H1 (cell line): ENCODE measurements at places on chromosomes 16 and 17. TPM values are rescaled to one million over a fixed set of nuclear protein-coding genes. Genes with fewer than 3 reads are reported as not detected.

AMZ2 gene
- total RNA-seq, result 66.4 and 71.0 TPM in 2 replicates

- no peaks in the 10 kb centered on the region for H3K4me1 ChIP-seq
- no peak overlapping the region for H3K27ac ChIP-seq
- DNase-seq, result no peak
- no peak overlapping the region for H3K4me3 ChIP-seq
- no peaks in the 10 kb centered on the region for H3K27me3 ChIP-seq
Observed at GRCh38 chr16:9393591-9393990, 302.1 kb downstream of the HAPSTR1 start.

DNA sequence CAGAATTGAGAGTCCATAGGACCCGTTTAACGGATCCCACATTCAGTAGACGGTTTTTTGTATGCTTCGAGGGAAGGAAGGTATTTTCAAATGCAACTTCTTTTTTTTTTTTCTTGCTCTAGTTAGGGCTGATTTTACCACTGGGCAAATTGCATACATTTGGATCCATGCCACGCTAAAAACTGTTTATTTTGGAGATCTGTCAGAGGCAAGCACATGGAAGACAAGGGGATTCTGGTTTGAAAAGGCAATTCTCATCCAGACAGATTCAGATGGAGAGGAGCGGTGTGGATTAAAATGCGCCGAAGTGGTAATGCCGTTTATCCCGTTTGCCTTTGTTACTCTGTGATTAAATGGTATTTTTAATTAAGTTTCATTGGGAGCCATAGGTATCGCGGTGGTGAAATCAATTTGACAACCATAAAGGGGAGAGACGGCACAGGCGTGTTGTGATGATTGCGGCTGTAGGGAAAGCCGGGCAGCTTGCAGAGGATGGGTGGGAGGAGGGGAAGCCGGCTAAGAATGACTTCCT lies 170.4 kb downstream of the IRX3 start:
- DNase-seq, result no peak
- H3K4me1 ChIP-seq, result no peaks in the 10 kb centered on the region; the same call in 1 of the 2 replicates
- H3K27ac ChIP-seq, result no peak overlapping the region

CCL8 gene
- total RNA-seq, result not detected in 2 replicates

- H3K36me3 ChIP-seq, result no peaks in the 10 kb centered on the region
- no peak overlapping the region for H3K27ac ChIP-seq
- H3K4me1 ChIP-seq, result peaks cover 7% of the 10 kb centered on the region
- DNase-seq, result peak; percentile 51
- no peaks in the 10 kb centered on the region for H3K27me3 ChIP-seq
Observed at GRCh38 chr16:48053418-48053745, 102.4 kb downstream of the ABCC12 start.

DNA sequence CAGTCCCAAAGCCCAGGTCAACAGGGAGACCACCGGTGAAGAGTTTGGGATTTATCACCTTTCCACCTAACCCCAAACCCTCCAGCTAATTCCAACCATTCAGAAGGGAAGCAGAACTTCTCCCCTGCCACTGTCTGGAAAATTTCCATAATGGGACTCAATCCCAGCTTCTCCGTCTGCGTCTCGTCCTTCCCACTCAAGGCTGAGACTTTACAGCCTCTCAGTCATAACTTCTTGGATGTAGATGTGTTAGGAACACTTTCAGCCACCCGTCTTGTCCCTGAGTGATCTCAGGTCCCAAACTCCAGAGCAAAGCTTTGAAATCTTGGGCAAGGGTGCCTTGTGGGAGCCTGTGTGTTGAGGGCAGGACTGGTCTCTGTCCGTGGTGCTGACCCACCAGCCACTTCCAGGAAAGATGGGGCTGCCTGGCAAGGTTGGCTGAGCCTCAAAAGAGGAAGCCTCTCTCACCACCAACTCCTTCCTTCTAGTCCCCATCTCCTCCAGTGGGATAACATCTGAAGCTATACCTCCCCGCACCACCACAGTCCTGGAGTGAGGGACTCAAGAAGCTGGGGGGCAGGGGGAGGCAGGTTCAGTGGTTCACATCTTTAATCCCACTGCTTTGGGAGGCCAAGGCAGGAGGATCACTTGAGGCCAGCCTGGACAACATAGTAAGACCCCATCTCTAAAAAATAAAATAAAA lies 9.3 kb downstream of the GAS2L2 start:
- H3K4me3 ChIP-seq, result no peak overlapping the region
- peaks cover 39% of the 10 kb centered on the region for H3K27me3 ChIP-seq
- DNase-seq, result no peak
- H3K27ac ChIP-seq, result no peak overlapping the region
- no peaks in the 10 kb centered on the region for H3K36me3 ChIP-seq
- peaks cover 9% of the 10 kb centered on the region; the same call in 1 of the 2 replicates for H3K4me1 ChIP-seq

- no peak overlapping the region for H3K27ac ChIP-seq
- no peaks in the 10 kb centered on the region for H3K4me1 ChIP-seq
- no peak for DNase-seq
- no peaks in the 10 kb centered on the region for H3K36me3 ChIP-seq
- H3K27me3 ChIP-seq, result no peaks in the 10 kb centered on the region
Observed at GRCh38 chr17:41658846-41659245, 29.8 kb upstream of the EIF1 start.

GRCh38 chr17:27904534-27905446 lies 11.6 kb upstream of the LYRM9 start:
- H3K27ac ChIP-seq, result no peak overlapping the region
- no peaks in the 10 kb centered on the region for H3K36me3 ChIP-seq
- no peak overlapping the region for H3K4me3 ChIP-seq
- no peaks in the 10 kb centered on the region for H3K27me3 ChIP-seq

DNA sequence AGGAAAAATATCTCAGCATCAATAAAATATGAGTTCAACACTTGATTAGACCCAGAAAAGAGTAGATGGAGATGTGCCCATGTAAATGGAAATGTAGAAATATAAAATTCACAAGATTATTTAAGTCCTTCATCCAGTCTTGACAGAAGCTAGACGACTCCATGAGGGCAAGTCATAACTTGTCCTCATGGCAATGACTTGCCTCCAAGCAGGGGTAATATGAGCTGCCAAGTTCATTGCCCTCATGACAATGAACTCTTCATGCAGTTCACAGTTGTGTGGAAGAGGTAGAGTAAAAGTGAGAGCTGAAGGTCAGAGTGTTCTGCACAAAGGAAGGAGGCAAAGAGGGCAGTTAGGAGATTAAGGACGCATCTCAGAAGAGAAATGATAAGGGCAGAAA lies 22.3 kb downstream of the CDH11 start:
- no peak for DNase-seq
- no peak overlapping the region for H3K4me3 ChIP-seq
- no peak overlapping the region for H3K27ac ChIP-seq
- no peaks in the 10 kb centered on the region for H3K36me3 ChIP-seq

- no peak overlapping the region for H3K27ac ChIP-seq
- H3K36me3 ChIP-seq, result no peaks in the 10 kb centered on the region
- H3K27me3 ChIP-seq, result no peaks in the 10 kb centered on the region
- no peak overlapping the region for H3K4me3 ChIP-seq
Observed at GRCh38 chr17:8791910-8792270, 7.3 kb downstream of the MFSD6L start.

- peaks cover 10% of the 10 kb centered on the region; the same call in 1 of the 2 replicates for H3K4me1 ChIP-seq
- no peaks in the 10 kb centered on the region for H3K27me3 ChIP-seq
- DNase-seq, result no peak
- no peaks in the 10 kb centered on the region for H3K36me3 ChIP-seq
- H3K27ac ChIP-seq, result no peak overlapping the region
Observed at GRCh38 chr17:66944351-66945146, 20.0 kb upstream of the CACNG4 start.

IRX5 gene
- 0.48 and 0.90 TPM in 2 replicates for total RNA-seq

DNA sequence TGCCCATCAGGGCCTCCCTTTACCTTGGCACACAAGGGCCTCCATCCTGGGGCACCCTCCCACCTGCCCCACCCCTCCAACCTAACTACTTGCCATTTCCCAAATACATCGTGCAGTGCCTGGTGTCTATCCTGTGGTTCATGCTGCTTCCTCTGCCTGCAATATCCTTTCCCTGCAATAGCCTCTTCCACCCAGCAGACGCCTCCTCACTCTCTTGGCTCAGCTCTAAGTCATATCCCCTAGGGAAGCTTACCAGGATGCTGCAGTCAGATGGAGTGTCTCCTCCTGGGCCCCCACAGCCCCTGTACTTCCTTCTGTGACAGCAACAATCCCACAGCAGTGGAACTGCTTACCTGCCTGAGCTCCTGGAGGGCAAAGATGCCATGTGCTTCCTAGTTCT lies 36.7 kb downstream of the CCDC182 start:
- H3K4me3 ChIP-seq, result no peak overlapping the region
- H3K27ac ChIP-seq, result no peak overlapping the region
- no peaks in the 10 kb centered on the region for H3K27me3 ChIP-seq

DNA sequence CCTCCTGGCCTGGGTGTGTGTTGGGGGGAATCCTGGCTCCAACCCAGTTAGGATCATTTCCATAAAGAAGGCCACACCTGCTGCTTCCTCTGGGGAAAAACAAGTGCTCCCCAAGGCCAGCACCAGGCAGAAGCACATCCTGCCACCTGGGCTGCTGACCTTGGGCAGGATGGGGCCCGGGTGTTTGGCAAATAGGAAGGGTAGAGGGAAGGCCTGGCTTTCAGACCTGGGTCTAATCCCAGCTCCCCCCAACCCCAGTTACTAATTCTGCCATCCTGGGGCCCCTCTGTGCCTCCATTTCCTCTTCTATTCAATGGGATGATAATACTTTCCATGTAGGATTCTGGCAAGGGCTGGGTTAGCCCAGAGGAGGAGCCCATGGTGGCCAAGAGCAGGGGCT lies 3.0 kb upstream of the NLRC5 start:
- H3K4me1 ChIP-seq, result peaks cover 2% of the 10 kb centered on the region; the same call in 1 of the 2 replicates
- no peaks in the 10 kb centered on the region for H3K27me3 ChIP-seq
- no peak for DNase-seq
- H3K4me3 ChIP-seq, result no peak overlapping the region

CBX8 gene
- 1.5 and 2.1 TPM in 2 replicates for total RNA-seq

GRCh38 chr16:69191136-69191535 lies 4.2 kb downstream of the SNTB2 start:
- H3K4me3 ChIP-seq, result no peak overlapping the region
- DNase-seq, result no peak
- H3K27ac ChIP-seq, result no peak overlapping the region

GRCh38 chr17:21843951-21844590 lies 151.7 kb downstream of the KCNJ18 start:
- H3K27ac ChIP-seq, result no peak overlapping the region
- no peak overlapping the region for H3K4me3 ChIP-seq
- H3K27me3 ChIP-seq, result no peaks in the 10 kb centered on the region
- no peaks in the 10 kb centered on the region for H3K36me3 ChIP-seq
- DNase-seq, result no peak

SDK2 gene
- 3.6 and 3.9 TPM in 2 replicates for total RNA-seq

DNA sequence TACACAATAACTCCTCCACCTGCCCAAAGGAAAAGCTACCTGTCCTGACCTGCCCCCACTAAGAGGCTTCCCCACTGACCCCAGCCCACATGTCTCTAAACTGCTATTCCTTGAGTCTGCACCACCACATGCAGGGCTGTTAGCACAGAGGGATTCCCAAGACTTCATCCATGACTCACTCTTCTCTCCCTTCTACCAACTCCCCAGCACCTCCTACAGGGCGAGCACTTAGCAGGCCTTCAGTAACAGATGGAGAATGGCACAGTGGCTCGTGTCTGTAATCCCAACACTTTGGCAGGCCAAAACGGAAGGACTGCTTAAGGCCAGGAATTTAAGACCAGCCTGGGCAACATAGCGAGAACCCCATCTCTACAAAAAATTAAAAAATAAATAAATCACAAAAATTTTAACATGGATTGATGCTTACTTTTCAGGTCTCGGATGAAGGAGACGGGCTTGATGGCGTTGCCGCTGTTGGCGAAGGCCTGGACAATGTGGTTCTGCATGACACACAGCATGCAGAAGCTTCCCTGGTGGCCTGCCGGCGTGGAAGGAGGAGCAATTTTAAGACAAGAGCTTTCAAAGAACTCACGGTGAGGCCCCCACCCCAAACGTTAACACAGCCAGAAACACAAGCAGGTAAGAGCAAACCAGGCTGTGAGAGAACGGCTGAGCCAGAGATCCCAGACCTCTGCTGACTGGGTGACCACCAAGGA lies 12.0 kb downstream of the USP36 start:
- no peak overlapping the region for H3K27ac ChIP-seq
- H3K4me3 ChIP-seq, result no peak overlapping the region
- DNase-seq, result no peak
- H3K27me3 ChIP-seq, result no peaks in the 10 kb centered on the region
- no peaks in the 10 kb centered on the region for H3K4me1 ChIP-seq

DNA sequence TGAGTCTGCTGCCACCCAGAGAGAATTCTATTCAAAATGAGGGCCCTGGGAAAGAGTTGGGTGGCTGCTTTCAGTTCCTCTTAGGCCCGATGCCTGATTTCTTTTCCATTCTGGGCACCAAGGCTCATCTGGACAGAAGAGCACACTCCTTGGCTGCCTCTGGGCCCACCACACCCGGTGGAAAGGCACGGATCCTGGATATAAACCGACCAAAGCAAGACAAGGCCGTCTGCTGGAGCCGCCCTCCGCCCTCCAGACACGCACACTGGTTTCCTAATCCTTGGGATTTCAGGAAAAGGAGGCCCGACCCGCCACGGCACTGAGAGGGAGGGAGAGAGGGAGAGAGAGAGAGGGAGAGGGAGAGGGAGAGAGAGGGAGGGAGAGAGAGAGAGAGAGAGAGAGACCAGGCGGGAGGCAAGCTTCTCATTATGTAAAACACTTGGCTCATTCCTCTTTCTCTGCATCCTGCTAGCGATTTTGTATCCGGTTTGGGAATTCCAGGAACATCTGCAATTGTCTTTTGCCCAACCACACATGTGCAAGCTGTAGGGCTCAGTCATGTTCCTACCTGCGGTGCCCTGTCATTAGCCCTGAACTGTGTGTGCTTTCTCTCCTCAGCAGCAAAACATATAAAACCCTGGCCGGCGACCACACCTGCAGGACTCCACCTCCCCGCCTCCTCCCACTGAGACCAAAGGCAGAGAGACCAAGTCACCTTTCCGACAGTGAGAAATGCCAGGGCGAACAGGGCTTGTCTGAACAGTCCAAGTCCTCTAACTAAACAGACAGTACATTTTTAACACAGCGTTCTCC lies 347.2 kb downstream of the SOX9 start:
- no peak overlapping the region for H3K4me3 ChIP-seq
- DNase-seq, result no peak
- H3K27ac ChIP-seq, result no peak overlapping the region
- peaks cover 11% of the 10 kb centered on the region for H3K4me1 ChIP-seq

ZNF771 gene
- 9.6 and 10.6 TPM in 2 replicates for total RNA-seq
